ENCODE measurements at places on chromosomes 13 and 19. TPM values are rescaled to one million over a fixed set of nuclear protein-coding genes. Genes with fewer than 3 reads are reported as not detected.

Gene CNFN
- total RNA-seq, result 4.1 TPM

- no peak overlapping the region for H3K4me3 ChIP-seq
- peaks cover 17% of the 10 kb centered on the region for H3K36me3 ChIP-seq
- no peak overlapping the region for H3K27ac ChIP-seq
- no peaks in the 10 kb centered on the region for H3K27me3 ChIP-seq
These were observed 22.5 kb downstream of the LDLR start for GRCh38 chr19:11111771-11112144.

- H3K4me3 ChIP-seq, result no peak overlapping the region
- no peaks in the 10 kb centered on the region for H3K27me3 ChIP-seq
- H3K36me3 ChIP-seq, result no peaks in the 10 kb centered on the region
- peaks cover 5% of the 10 kb centered on the region for H3K4me1 ChIP-seq
These were observed 6.2 kb upstream of the PTBP1 start for GRCh38 chr19:791007-791566.

- DNase-seq, result no peak
- H3K27ac ChIP-seq, result no peak overlapping the region
- H3K4me3 ChIP-seq, result no peak overlapping the region
- H3K36me3 ChIP-seq, result no peaks in the 10 kb centered on the region
- H3K27me3 ChIP-seq, result no peaks in the 10 kb centered on the region
These were observed 77.3 kb downstream of the ZIC5 start for GRCh38 chr13:99894105-99894839.

GRCh38 chr19:30443531-30444252 lies 71.5 kb downstream of the ZNF536 start:
- H3K36me3 ChIP-seq, result no peaks in the 10 kb centered on the region
- DNase-seq, result no peak
- H3K4me1 ChIP-seq, result no peaks in the 10 kb centered on the region

- H3K27ac ChIP-seq, result no peak overlapping the region
- peaks cover 2% of the 10 kb centered on the region for H3K36me3 ChIP-seq
- no peak for DNase-seq
- H3K4me1 ChIP-seq, result peaks cover 4% of the 10 kb centered on the region
- H3K27me3 ChIP-seq, result no peaks in the 10 kb centered on the region
These were observed 3.5 kb downstream of the N4BP2L2 start for GRCh38 chr13:32535115-32535514.

DNA sequence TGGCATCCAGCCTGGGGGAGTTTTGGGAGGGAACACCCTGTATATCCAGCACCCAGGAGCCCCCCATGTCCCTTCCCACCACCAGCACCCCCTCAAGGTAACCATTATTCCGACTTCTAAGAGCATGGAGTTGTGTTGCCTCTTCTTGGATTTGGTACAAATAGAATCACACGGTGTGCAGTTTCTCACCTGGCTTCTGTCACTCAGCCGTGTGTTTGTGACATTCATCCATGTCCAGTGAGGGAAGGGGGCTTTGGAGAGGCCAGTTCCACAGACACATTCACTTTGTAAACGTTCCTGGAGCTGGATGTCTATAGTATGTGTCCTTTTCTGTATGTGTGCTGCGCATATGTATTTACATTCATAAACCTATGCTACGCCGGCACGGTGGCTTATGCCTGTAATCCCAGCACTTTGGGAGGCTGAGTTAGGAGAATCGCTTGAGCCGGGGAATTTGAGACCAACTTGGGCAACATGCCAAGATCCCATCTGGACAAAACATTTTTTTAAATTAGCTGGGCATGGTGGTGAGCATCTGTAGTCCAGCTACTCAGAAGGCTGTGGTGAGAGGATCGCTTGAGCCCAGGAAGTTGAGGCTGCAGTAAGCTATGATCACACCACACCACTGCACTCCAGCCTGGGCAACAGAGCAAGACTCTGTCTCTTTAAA lies 36.6 kb downstream of the MYH14 start:
- H3K4me1 ChIP-seq, result peaks cover 10% of the 10 kb centered on the region
- peaks cover 4% of the 10 kb centered on the region for H3K36me3 ChIP-seq
- no peaks in the 10 kb centered on the region for H3K27me3 ChIP-seq
- DNase-seq, result no peak
- no peak overlapping the region for H3K4me3 ChIP-seq

- no peak for DNase-seq
- no peak overlapping the region for H3K4me3 ChIP-seq
- peaks cover 4% of the 10 kb centered on the region for H3K36me3 ChIP-seq
These were observed 40.4 kb upstream of the ZNF254 start for GRCh38 chr19:24046550-24046949.

GRCh38 chr13:114029866-114030625 lies 56.2 kb upstream of the C13orf46 start:
- no peak overlapping the region for H3K4me3 ChIP-seq
- H3K27me3 ChIP-seq, result no peaks in the 10 kb centered on the region
- no peak for DNase-seq

DNA sequence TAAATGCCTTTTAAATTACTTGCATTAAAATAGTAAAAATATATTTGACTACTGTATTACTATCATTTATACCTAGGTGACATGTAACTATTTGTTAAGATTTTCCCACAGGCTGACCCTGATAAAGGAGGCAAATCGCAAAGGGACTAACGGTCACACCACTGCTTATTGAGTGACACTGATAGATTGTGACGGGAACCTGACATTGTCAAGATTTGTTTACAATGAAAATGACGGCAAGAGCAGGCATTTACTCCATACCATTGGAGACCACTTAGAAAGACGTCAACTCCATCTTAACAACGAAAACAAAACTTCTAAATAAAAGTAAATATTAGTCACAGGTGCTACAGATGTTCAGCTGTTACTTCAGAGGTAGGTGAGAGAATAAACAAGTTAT lies 289.0 kb downstream of the DACH1 start:
- H3K27ac ChIP-seq, result no peak overlapping the region
- no peaks in the 10 kb centered on the region for H3K27me3 ChIP-seq
- no peaks in the 10 kb centered on the region for H3K36me3 ChIP-seq
- DNase-seq, result no peak
- H3K4me3 ChIP-seq, result no peak overlapping the region

Gene LYL1
- 0.35 TPM for total RNA-seq

Gene LGALS14
- 2.4 TPM for total RNA-seq

Gene CASP14
- total RNA-seq, result not detected

- no peak overlapping the region for H3K4me3 ChIP-seq
- H3K27me3 ChIP-seq, result no peaks in the 10 kb centered on the region
- DNase-seq, result no peak
- H3K4me1 ChIP-seq, result no peaks in the 10 kb centered on the region
These were observed 187.1 kb downstream of the TDRD3 start for GRCh38 chr13:60583911-60584753.

- no peaks in the 10 kb centered on the region for H3K27me3 ChIP-seq
- no peak overlapping the region for H3K4me3 ChIP-seq
- no peak overlapping the region for H3K27ac ChIP-seq
- peaks cover 8% of the 10 kb centered on the region for H3K4me1 ChIP-seq
- peak; percentile 44 for DNase-seq
- H3K36me3 ChIP-seq, result no peaks in the 10 kb centered on the region
These were observed 454.5 kb downstream of the IRS2 start for GRCh38 chr13:109331898-109332297.

DNA sequence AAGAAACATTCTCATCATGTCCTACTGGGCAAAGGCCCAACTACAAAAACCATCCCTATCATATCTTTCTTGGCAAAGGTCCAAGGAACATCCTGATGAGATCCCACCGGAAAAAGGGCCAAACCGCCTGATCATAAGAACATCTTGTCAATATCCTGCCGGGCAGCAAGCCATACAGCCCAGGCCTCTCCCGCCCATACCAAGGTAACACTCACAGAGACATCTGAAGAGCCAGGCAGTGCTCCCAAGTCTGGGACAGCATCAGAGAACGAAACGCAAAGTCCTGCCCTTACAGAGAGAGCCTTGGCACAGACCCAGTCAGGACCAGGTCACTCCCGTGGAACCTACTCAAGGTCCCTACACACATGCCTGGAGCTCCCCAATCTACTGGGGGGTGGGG lies 18.5 kb upstream of the ZNF331 start:
- no peaks in the 10 kb centered on the region for H3K27me3 ChIP-seq
- no peak overlapping the region for H3K27ac ChIP-seq
- DNase-seq, result no peak
- H3K4me3 ChIP-seq, result no peak overlapping the region
- no peaks in the 10 kb centered on the region for H3K4me1 ChIP-seq

Gene SLC6A16
- total RNA-seq, result 0.56 TPM

DNA sequence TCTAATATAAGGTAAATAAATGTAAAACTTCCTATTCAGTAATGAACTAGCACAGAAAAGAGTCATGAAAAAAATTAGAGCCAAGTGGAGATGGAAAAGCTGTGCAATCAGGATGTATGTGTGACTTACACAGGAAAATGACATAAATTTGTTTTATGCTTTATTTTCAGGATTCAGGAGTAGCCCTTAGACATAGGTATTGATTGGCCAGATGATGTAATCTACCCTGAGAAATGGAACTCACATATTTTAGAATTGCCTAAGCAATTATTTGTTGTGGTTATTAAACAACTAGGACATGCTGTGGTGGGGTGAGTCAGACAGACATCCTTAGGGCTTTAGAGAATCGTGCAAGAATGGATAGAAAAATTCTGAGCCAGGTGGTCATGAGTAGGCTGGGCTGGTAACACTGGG lies 110.6 kb downstream of the PCDH9 start:
- no peak overlapping the region for H3K4me3 ChIP-seq
- no peak overlapping the region for H3K27ac ChIP-seq
- H3K36me3 ChIP-seq, result no peaks in the 10 kb centered on the region

Gene LENG9
- total RNA-seq, result 6.7 TPM

DNA sequence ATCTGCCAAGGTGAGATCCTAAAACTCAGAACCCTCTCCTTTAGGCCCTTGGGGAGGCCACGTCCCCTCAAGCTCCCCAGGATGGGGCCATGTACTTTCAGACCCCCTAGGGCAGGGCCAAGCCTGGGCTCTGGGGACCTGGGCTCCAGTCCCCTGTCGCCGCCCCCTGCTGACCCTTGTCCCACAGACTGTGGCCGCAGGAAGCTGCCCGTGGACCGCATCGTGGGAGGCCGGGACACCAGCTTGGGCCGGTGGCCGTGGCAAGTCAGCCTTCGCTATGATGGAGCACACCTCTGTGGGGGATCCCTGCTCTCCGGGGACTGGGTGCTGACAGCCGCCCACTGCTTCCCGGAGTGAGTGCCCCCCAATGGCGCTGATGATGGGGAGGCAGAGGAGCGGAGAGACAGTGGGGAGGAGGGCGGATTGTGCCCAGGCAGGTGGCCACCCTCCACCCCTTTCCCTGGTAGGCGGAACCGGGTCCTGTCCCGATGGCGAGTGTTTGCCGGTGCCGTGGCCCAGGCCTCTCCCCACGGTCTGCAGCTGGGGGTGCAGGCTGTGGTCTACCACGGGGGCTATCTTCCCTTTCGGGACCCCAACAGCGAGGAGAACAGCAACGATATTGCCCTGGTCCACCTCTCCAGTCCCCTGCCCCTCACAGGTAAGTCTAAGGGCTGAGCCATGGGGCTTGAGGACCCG lies 18.8 kb downstream of the HPN start:
- H3K4me1 ChIP-seq, result no peaks in the 10 kb centered on the region
- no peaks in the 10 kb centered on the region for H3K27me3 ChIP-seq
- no peak overlapping the region for H3K27ac ChIP-seq
- H3K4me3 ChIP-seq, result no peak overlapping the region
- DNase-seq, result no peak

GRCh38 chr19:55340784-55341147 lies 1.1 kb downstream of the KMT5C start:
- H3K27ac ChIP-seq, result peak overlapping the region; percentile 95
- H3K27me3 ChIP-seq, result no peaks in the 10 kb centered on the region
- DNase-seq, result no peak
- H3K4me1 ChIP-seq, result peaks cover 10% of the 10 kb centered on the region
- peaks cover 3% of the 10 kb centered on the region for H3K36me3 ChIP-seq

Gene NCR1
- 1.1 TPM for total RNA-seq

- H3K4me3 ChIP-seq, result no peak overlapping the region
- H3K36me3 ChIP-seq, result no peaks in the 10 kb centered on the region
- H3K27ac ChIP-seq, result no peak overlapping the region
- no peak for DNase-seq
These were observed 3.4 kb downstream of the POSTN start for GRCh38 chr13:37595162-37595561.

GRCh38 chr19:50556282-50557008 lies 11.8 kb downstream of the LRRC4B start:
- H3K27ac ChIP-seq, result peak overlapping the region; percentile 20
- peaks cover 11% of the 10 kb centered on the region for H3K4me1 ChIP-seq
- H3K36me3 ChIP-seq, result no peaks in the 10 kb centered on the region
- peak; percentile 92 for DNase-seq
- H3K27me3 ChIP-seq, result no peaks in the 10 kb centered on the region
- H3K4me3 ChIP-seq, result peak overlapping the region; percentile 45

DNA sequence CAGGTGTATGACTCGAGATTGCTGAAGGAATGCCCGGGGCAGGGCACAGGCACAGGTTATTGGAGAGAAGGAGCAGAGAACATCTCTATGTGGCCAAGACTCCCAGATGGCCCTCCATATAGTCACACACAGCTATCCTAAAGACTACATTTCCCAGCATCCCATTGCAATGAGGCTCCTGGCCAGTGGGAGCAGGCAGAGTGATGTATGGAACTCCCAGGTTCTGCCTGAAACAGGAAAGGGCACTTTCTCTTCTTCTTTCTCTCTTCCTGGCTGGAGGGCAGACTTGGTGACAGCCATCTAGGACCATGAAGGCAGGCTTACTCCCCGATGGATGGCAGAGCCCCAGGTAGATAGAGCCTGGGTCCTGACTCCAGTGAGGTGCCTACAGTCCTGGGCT lies 13.5 kb downstream of the PPP1R13L start:
- no peak overlapping the region for H3K4me3 ChIP-seq
- no peaks in the 10 kb centered on the region for H3K27me3 ChIP-seq
- peak overlapping the region; percentile 19 for H3K27ac ChIP-seq
- no peaks in the 10 kb centered on the region for H3K36me3 ChIP-seq

Gene SIGLECL1
- not detected for total RNA-seq

Gene HSH2D
- 0.23 TPM for total RNA-seq

Gene ZNF17
- 9.5 TPM for total RNA-seq

DNA sequence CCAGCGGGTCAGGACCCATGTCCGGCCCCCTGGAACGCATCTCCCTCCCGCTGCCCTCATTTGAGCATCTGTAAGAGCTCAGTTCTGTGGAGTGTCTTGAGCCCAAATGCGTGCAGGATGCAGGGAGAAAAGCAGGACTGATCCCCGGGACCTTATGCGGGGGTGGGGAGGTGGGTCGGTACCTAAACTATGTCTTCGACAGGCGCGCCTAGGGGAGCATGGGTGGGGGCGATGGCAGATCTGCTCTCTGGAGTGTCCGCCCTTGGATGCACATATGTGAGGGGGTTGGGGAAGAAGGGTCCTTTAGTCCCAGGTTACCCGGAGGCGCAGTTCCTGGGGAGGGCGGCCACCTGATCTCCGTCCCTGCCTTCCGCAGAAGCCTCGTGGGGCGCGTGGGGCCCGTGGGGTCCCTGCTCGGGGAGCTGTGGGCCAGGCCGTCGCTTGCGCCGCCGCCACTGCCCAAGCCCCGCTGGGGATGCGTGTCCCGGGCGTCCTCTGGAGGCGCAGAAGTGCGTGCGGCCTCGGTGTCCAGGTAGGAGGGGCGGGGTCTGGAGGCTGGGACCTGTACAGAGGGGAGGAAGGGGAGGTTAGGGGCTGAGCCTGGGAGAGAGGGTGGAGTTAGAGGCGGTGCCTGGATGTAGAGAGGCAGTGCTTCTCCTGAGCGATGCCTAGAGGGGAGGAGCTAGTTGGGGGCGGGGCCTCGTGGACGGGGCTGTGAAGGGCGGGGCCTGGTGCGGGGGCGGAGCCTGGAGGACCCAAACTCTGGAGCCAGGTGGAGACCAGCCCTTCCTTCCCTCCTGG lies 2.9 kb downstream of the CILP2 start:
- no peak overlapping the region for H3K27ac ChIP-seq
- H3K36me3 ChIP-seq, result no peaks in the 10 kb centered on the region
- DNase-seq, result peak; percentile 70
- no peaks in the 10 kb centered on the region for H3K4me1 ChIP-seq

All from Caco-2 (cell line).